ENCODE measurements at places on chromosomes 7 and 10.

GRCh38 chr10:82934429-82934828, 1059.4 kb downstream of the NRG3 start:
- DNase-seq, result no peak

DNA sequence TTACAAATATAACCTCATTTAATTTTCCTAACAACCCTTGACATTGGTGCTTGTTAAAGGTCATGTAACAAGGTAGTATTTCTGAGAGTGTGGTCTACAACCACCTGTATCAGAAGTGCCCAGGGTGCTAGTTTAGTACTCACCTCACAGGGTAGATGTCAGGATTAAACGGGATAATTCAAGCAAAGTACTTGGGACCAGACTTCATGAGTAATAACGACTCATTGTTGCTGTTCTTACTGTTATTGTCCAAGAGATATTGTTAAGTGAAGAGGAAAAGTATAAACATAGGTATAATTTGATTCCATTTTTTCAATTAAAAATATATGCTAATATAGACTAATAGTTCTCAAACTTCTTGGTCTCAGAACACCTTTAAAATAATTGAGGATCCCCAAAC, 179.3 kb downstream of the WNT2 start:
- no peak for DNase-seq

- DNase-seq, result no peak
Observed at GRCh38 chr7:154842591-154842990, 160.3 kb downstream of the PAXIP1 start.

DNA sequence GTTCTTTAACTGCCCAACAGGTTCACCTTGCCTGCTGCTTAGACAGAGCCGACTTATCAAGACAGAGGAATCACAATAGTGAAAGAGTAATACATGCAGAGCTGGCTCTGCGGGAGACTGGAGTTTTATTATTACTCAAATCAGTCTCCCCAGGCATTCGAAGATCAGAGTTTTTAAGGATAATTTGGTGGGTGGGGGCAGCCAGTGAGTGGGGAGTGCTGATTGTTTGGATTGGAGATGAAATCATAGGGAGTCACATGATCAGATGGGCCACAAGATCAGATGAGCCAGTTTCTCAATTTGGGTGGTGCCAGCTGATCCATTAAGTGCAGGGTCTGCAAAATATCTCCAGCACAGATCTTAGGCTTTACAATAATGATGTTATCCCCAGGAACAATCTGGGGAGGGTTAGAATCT, 131.3 kb downstream of the AKR1D1 start:
- DNase-seq, result no peak

GRCh38 chr7:142176901-142177300, 65.4 kb downstream of the MGAM2 start:
- DNase-seq, result no peak

GRCh38 chr10:121448766-121449421, 149.3 kb downstream of the FGFR2 start:
- no peak for DNase-seq

- no peak for DNase-seq
Observed at GRCh38 chr7:38731215-38731614, 100.0 kb upstream of the AMPH start.

DNA sequence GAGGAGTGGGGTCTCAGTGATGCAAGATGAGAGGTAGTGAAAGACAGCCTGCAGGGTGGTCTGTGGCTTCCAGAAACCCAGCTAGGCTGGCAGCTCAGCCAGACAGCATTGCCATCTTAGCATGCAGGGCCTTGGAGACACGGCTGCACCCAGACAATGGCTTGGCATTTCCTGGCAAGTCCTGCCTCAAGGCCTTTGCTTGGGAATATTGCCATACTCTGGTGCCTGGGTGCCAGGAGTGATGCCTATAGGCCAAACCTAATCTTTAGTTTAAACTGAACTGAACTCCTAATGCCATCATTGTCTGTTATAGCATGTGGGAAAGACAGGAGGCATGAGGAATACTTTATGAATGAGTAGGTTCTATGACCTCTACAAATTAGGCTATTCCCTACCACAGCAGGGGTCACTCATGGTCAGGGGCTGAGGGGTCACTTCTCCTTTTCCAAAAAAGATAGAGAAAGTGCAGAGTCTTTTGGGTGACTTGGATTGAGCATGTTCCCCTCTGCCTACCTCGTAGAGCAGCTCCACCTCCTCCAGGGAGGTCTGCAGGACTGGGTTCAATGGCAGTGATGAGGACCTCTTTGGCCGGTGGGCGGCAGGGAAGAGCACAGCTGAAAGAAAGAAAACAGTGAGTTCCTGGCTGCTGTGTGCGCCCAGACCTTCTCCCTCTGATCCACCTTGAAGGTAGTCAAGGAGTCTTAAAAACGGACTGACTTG, 8.8 kb upstream of the SLC13A4 start:
- DNase-seq, result no peak

DNA sequence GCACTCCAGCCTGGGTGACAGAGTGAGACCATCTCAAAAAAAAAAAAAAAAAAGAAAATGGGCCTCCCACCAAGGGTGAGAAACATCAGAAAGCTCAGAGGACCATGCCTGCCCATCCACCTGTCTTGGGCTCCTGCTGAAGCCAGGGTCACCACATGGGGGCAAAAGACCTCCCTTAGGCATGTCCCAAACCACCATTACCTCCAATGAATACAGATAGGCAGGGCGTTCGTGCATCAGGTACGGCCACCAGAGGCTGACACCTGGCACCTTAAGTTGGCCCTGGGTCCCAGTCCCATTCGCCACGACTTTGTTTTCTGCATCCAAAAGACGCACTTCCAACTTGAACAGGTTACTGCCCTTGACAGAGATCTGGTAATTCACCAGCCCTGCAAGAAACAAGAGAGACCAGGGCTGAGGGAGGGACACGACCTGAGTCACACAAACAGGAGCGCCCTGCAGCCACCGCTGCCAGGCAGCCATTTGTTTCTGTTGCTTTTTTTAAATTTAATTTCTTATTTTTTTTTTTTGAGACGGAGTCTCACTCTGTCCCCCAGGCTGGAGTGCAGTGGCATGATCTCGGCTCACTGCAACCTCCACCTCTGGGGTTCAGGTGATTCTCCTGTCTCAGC, 6.1 kb downstream of the GUSB start:
- DNase-seq, result no peak

DNA sequence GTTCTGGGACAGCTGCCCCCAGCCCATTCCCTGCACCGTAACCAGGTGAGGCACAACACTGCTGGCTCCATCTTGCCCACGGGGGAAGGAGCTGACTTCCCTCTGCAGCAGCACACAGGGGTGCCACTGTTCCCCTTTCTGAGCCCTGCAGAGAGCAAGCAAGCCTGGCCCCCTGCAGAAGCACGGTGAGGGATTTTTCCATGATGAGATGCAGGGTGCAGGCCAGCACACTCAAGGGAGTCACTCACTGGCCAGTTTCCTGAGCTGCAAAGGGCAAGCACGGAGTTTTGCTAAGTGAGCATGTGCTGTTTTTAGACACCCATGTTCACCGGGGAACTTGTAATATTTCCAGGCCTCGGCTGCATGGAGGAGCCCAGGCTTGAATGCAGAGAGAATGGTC, 176.6 kb downstream of the PIP4K2A start:
- DNase-seq, result no peak

DNA sequence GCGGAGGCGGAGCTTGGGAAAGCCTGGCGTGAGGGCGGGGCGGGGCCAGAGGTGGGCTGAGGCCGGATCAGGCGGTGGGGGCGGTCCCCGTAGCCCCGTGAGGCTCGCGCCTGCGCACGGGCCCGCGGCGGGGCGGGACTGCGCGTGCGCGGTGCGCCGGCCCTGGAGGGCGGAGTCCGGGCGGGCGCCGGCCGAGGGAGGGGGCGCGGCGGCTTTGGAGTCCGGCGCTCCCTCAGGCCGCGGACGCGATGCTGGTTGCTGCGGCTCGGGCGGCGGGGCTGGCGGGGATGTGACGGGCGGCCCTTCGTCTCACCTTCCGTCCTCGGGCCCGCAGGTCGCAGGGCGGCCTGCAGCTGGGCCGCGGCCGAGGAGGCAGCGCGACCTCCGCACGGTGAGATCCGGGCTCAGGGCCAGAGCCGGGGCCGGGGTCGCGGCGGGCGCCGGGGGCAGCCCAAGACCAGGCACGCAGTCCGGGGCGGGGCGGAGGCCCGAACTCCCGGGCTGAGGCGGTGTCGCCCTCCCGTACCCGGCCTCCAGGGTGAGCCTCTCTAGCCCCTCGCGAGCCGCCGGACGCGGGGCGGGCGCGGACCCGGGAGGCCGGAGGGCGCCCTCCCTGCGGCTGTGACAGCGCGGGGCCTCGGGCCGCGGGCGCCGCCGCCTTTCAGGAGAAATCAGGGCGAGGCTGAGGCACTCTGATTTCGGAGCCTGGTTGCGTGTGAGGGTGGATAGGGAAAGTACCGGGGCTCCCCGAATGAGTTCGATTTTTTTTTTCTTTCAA, at the start of gene CCSER2:
Gene CCSER2, plus strand, starts transcription at position 172 of the 778 bp plus-strand sequence. CDS start 42,464 bp downstream, outside the sequence.
- DNase-seq, result peak; percentile 99

DNA sequence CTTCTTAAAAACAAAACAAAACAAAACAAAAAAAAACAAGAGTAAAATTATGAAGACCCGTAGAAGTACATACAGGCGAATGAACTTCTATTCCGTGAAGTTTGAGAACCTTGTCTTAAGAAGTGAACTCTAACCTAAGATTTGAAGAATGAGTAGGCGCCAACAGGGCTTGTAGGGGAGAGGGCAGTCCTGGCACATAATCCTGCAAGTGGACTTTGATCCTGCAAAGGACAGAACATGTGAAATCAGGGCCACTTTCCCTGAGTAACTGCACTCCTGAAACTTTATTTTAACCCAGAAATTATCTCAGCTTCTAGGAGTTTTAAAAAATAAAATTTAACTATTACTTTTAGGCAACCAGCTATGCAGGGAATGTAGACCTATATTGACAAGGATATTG, 62.0 kb downstream of the GNAT3 start:
- no peak for DNase-seq

DNA sequence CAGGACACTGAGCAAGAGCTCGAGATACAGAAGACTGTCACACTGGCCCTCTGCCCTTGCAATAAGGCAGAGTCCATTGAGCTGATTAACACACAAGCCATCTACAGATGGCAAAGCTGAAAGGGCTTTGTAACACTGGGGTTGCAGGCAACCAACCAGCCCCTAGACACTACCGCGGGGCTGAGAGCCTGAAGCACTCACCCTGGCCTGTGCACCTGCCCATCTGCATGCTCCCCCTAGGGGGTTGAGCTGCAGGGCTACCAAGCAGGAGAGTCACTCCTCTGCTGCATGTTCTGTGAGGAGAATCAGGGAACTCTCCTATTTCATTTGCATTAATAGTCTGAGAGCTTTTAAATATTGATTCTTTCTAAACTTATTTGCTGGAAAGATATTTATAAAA, 128.1 kb upstream of the VIPR2 start:
- DNase-seq, result no peak

GRCh38 chr10:107553470-107553869, 389.0 kb upstream of the SORCS1 start:
- no peak for DNase-seq

GRCh38 chr10:110488332-110488681, 9.4 kb upstream of the DUSP5 start:
- DNase-seq, result no peak

DNA sequence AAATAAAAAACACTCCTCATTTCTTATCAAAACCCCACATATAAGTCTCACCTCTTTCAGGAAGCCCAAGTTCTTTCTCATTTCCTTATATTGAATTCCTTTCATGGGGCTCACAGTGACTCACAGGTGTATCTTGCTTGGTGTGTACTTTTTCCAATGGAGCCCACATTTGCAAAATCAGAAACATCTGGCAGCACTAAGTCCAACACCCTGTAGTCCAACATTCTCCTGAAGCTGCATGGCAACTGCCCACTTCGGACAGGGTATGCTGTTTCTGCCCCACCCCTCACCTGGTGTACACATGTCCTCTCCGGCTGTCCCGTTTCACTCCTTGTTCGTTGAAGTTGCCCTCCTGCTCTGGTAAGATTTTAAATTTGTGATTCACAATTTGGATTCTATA, 544.1 kb downstream of the SORCS3 start:
- DNase-seq, result no peak

DNA sequence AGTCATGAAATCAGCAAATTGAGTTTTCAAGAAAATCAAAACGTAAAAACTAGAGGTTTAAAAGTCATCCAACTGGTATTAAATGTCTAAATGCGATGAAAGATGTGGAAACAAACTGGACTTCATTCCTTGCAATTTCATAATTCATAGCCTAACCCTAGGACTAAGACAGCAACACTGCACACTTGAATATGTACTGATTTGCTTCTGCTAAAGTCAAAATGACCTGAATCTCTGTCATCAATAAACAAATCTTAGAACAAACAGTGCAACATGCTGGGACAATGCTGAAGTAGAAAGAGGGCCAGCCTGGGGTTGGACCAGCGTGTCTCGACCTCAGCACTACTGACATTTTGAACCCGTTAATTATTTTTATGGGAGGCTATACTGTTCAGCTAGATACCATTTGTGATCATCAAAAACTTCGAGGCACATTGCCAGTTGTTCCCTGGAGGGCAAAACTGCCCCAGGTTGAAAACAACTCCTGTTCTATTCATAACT, 47.1 kb downstream of the MYOF start:
- no peak for DNase-seq

DNA sequence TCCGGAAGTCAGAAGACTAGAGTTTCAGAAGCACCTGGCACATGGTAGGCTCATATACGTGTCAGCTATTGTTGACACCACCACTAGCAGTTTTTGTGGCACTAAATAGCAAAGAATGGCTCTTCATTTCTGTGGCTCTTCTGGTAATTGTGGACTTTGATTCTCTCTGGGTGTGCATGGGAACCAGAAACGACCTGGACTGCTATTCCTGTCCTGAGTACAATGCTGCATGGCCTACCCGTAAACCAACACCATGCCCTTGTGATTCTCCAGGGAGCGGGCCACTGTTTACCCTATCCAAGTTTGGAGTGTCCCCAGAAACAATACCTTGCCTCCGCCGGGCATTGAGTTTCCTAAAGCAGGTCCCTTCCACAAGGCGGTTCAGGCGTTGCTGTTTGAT, 162.9 kb upstream of the AOAH start:
- DNase-seq, result no peak

DNA sequence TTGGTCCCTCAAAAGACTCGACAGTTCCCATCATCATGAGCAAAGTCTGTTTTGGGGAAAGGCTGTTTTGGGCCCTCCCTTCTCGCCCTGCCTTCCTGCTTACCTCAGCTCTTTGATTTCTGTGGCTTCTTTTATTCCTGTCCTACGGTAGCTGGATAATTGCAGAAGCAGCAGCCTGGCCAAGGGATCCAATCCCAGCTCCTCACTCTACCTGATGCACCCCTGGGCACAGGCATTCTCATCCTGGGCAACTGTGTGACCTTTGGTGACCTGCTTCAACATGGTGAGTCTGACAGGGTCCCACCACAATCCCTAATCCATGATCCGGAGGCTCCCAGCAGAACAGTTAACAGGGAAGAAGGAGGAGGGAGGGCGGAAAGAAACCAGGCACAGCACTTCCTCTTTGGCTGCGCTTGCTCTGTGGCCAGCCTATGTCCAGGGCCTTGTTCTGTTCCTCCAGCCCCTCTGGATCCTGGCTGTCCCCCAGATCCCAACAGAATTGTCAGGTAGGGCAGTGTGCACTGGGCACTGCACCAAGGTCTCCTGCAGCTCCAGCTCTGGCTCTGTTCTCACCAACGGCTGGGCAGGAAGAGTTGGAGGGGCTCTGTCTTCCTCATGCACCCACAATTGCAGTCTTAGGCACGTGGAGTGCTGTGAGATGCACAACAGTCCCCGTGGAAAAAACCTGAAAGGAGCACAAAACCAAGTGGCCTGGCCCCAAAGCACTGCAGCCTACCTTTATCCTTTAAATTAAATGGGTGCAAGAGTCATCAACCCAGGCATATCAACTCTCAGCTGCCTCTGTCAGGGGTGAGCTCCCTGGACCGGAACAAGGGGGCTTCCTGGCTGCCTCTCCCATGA, 144.4 kb downstream of the PTPN20 start:
- no peak for DNase-seq
